ENCODE measurements at places on chromosomes 2 and 18.
A peak's percentile ranks its signal among the peaks of the same experiment; 100 is the strongest.

DNA sequence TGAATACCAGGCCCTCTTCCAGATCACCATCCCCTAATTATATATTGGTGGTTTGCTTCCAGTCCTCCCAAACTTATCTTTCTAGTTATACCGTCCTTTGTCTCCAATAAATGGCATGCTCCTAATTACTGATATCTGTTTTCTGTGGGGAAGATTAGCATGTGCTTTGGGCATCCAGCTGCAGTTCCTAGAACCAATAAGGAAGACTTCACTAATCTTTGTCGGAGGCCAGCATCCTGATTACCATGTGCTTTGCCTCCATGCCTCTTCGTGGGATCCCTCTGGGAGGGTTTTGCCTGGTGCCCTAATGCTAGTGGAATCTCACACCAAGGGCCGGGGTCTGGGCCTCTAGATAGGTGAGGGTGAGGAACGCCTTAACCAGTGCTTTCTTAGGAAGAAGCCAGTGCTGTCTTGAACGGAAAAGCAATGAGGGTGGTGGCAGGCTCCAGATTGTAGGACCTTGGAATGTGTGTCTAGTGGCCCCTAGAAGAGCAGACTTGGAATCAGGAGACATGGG lies 47.7 kb downstream of the ACKR3 start:
- no peak for DNase-seq

DNA sequence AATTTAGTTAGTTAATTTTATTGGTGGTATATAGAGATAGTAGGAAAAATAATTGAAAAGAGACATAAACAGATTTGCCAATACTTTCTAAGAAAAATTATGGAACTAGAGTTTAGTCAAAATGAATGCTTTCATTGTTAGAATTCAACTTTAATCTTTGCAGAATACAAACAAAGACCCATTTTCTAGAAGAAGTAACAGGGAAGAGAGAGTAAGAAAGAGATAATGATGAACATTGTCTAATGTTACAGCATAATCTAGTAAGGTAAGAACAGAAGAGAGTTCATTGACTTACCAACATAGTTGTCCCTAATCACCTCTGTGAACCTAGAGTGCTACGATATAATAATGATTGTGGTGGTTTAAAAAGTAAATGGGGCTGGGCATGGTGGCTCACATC lies 23.7 kb downstream of the SCN1A start:
- no peak for DNase-seq

- no peak for DNase-seq
Observed at GRCh38 chr18:37484983-37485834, 80.4 kb downstream of the CELF4 start.

DNA sequence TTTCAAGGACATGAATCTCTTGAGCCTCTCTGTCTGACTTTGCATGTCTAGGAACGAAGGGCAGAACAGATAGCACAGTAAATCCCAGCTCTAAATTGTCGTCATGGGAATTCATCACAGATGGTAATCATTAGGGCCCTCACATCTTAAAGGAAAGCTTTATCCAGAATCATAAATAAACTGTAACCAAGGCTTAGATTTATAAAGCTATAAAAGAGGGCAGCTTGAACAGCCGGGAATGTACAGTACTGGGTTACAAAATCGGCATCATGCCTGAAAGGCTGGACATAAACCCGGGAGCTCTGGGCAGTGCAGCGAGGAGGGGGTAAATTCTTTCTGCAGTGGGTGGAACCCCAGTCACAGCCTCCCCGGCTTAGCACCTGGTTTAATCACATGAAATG lies 144.4 kb downstream of the GFPT1 start:
- DNase-seq: no peak

DNA sequence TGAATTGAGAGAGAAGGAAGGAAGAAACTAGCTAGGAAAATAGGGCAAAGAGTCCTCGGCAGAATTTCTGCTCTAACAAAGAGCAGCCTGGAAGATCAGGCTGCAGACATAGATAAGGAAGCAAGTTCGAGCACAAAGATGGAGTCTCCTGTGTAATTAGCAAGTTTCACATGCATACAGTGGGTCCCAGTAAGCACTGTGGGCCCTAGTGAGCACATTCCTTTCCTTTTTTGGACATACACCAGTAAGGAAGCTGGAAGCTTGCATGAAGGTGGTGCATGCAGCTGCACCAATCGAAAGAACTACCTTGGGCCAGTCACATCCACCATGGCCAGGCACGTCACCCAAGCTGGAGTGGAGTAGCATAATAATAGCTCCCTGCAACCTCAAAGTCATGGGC lies 109.7 kb downstream of the NOL4 start:
- DNase-seq: no peak

DNA sequence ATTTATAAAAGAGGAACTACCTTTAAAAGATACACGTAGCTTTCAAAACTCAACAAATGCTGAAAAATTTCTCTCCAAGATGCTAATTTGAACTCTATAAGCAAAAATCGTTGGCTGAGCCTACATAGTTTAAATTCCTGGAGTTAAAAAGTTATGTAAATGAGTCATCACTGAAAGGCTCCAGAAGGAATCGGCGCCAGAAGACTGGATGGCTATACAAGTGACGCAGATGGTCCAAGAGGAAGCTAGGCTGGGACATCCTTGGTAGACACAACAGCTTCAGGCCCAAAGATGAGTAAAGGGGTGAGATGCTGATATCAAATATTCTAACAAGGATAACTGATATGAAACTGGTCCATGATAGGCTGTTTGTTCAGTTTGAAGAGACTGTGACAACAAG lies 22.8 kb upstream of the DNAH6 start:
- DNase-seq: peak; percentile 99

GRCh38 chr2:11633923-11634478 lies 36.0 kb downstream of the NTSR2 start:
- no peak for DNase-seq

DNA sequence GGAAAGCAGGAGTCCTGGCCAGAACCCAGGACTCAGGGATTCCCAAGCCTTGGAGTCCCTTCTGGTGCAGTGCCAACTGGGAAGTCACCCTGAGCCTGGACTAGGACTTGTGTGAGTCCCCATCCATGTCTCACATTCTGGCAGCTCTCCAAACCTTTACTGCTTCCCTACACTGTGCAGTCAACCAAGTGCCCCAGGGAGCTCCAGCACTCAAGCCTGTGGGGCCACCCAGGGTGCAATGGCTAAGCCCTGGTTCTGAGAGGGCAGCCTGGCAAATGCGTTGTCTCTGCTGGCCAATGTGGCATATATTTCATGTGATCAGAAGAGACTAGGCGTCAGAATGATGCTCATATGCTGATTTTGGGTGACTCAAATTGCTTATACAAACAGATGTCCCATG lies 223.4 kb downstream of the SP3 start:
- no peak for DNase-seq

DNA sequence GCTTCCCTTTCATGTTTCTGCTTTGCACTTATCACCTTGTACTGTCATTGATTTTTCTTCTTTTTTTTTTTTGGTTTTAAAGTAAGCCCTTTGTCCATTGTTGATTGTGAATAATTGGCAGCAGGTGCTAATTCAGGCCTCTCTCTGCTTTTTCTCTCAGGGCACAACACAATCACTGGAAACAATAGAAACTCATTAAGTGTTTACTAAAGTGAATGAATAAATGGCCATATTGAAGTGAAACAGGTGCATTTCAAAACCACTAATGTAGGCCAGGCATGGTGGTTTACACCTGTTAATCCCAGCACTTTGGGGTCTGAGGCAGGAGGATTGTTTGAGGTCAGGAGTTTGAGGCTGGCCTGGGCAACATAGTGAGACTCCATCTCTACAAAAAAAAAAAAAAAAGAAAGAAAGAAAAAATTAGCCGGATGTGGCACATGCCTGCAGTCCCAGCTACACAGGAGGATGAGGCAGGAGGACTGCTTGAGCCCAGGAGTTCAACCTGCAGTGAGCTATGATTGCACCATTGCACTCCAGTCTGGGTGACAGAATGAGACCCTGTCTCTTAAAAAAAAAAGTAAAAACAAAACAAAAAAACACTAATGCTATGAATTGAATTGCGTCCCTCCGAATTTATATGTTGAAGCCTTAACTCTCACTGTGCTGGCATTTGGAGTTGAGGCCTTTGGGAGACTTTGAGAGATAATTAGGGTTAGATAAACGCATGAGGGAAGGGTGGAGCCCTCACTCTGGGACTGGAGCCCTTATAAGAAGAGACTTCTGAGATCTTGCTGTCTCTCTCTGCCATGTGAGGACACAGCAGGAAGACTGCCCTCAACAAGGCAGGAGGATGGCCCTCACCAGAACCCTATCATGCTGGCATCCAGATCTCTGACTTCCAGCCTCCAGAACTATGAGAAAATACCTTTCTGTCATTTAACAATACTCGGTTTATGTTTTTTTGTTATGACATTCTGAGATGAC lies 19.9 kb downstream of the SLC38A11 start:
- DNase-seq: no peak

DNA sequence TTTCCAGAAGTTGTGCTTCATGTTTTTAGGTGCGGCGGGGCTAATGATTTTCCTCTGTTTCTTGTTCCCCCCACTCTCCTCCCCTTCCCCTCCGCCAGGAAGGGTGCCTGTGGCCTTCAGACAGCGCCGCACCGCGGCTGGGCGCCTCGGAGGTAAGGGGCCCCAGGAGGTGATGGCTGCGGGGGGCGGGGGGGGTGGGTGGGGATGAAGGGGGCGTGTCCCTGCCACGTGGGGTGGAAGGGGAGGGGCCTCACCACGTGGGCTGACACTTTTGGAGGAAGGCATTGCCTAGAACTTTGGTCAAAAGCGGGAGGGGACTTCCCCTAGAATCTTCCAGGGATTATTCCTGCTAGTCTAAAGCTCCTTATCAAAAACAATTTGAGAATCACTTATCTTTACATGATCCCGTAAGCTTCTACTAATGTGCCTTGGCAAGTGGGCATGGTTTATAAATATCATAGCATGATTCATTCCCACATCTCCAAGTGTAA lies 83.1 kb downstream of the FAM210A start:
- DNase-seq: no peak

GRCh38 chr2:232341739-232342126 lies 36.8 kb upstream of the ALPP start:
- no peak for DNase-seq

GRCh38 chr2:227888289-227888688 lies 16.9 kb downstream of the DAW1 start:
- no peak for DNase-seq

- no peak for DNase-seq
Observed at GRCh38 chr2:74552914-74553811, 579 bp downstream of the LOXL3 start.

- no peak for DNase-seq
Observed at GRCh38 chr2:222862909-222863544, 2.2 kb downstream of the ACSL3 start.

DNA sequence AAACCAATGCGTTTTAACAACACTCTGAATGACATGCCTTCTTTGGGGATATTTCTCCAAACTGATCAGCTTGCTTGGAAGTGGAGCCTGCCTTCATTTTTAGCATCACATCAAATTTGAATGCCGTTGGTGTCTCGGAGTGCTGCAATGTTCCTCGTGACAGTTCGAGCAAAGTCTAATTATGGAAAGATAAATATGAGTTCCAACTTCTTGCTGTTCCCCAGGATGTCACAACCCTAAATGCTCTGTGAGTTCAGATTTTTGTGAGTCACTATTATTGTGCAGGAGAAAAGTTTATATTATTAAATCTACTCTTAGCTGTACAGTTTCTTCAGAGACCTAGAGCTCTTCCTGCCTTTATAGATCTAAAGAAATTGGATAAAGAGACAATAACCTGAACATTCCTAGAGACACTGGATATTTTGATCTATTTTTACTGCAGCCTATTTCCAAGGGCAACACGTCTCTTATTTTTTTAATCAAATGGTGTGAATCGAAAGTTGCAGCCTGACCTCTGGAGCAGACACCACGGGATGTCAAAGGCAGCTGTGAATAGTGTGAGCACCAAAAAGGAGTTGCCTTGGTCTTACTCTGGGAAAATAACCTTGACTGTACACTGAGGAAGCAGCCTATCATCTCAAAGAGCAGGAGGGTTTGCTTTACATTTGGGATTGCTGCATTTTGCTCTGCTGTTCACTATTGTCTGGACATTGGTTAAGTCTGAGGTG lies 330.1 kb downstream of the TDRD15 start:
- DNase-seq: no peak

DNA sequence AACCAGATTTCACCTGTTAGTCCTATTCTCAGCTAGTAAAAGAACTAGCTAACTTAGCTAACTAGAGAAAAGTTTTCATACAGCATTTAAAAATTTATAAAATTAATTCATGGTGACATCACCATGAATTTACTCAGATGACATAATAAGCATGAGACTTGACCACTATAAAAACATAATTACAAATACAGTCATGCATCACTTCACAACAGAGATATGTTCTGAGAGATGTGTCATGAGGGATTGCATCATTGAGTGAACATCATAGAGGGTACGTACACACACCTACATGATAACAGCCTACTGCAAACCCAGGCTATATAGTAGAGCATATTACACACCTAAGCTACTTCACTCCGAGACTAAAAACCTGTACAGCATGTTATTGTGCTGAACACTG lies 481.3 kb upstream of the CHAC2 start:
- no peak for DNase-seq

DNA sequence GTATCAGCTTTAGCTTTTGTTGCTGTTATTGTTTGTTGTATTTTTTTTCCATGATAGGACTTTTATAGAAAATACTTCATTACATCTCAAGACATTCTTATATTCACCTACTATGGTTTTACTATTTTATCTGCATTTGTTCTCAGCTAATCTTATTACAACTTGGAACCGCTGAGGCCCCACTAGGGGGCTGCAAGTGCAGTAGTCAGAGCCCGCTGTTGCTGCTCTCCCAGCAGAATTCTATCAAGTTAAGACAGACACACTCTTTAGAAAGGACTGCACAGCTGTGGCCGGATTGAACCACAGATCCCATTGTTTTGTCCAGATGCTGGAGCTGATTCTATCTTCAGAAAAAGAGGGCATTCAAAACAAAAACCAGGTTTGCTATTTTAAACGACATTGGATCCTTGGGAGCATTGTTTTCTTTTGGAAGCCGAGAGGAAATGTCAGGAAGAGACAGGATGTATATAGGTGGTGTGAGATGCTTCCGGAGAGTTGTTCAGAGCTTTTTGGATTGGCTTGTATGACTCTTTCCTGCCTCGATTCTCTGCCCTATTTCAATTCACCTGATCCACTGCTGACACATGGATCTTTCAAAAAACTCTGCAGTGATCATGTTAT lies 105.7 kb upstream of the GAREM1 start:
- no peak for DNase-seq

- no peak for DNase-seq
Observed at GRCh38 chr2:19026261-19026660, 332.2 kb downstream of the OSR1 start.

All from HS-27A (cell line).